ENCODE measurements at places on chromosomes 7 and 10.

- no peak for DNase-seq
These were observed 19.1 kb upstream of the VWDE start for GRCh38 chr7:12422554-12423320.

DNA sequence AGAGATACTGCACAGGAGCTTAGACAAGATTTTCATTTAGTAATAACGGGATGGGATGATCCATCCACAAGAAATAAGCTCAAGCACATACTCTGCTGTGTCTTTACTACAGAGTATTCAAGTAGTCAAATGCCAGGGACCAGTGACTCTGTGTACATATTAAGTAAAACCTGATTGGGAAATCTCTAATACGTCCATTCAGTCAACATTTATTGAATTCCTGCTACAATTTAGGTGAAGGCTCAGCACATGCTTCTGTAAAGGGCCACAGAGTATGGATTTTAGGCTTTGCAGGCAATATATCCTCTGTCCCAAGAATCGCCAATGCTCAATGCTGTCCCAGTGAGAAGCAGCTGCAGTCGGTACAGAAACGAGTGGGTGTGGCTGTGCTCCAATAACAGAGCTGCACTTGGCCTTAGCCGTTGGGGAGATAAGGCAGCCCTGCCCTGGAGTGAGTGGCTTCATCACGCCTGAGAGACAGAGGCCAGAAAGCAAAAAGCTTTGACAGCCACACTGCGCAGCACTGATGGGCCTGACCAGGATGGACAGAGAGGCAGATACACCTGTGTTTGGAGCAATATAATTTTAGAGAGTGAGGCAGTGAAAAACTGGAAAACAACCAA, 186.8 kb downstream of the PARD3 start:
- DNase-seq = no peak

GRCh38 chr7:157401567-157402387, 65.0 kb downstream of the DNAJB6 start:
- no peak for DNase-seq

- DNase-seq = no peak
These were observed 627.7 kb downstream of the TNS3 start for GRCh38 chr7:46954181-46954580.

- no peak for DNase-seq
These were observed 194.4 kb upstream of the PRSS1 start for GRCh38 chr7:142554560-142555532.

GRCh38 chr10:73493781-73494180, 2.0 kb downstream of the PPP3CB start:
- DNase-seq = no peak

DNA sequence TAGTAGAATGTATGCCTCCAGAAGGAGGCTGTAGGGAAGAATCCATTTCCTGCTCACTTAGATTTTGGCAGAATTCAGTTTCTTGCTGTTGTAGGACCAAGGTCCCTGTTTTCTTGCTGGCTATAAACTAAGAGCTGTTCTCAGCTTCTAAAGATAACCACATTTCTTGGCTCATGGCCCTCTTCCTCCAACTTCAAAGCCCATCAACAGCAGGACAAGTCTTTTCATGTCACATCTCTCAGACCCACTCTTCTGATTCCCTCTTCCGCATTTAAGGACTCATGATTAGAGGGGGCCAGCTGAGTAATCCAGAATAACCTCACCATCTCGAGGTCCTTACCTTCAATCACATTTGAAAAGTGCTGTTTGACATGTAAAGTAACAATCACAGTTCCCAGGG, 8.2 kb upstream of the LSM8 start:
- DNase-seq = no peak

GRCh38 chr10:124703372-124703771, 40.8 kb downstream of the FAM53B start:
- no peak for DNase-seq

GRCh38 chr7:45658716-45659495, 84.7 kb downstream of the ADCY1 start:
- DNase-seq = no peak

DNA sequence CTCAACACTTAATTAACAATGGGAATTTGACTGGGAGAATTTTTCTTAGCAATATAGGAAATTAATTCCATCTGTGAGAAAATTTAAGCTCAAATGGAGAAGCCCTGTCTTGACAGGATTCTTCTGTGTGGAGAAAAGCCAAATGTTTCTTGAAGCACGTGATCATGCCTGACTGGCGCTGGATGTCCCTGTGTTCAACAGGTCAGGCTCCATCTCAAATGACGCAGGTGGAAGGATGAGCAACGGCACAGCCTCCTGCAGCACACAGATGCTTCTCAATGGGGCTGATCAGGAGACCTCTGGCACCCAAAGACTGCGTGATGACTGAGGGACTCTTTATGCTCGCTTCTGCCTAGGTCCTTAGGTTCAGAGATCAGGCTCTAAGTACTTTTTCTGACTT, 143.8 kb downstream of the RSU1 start:
- DNase-seq = no peak

DNA sequence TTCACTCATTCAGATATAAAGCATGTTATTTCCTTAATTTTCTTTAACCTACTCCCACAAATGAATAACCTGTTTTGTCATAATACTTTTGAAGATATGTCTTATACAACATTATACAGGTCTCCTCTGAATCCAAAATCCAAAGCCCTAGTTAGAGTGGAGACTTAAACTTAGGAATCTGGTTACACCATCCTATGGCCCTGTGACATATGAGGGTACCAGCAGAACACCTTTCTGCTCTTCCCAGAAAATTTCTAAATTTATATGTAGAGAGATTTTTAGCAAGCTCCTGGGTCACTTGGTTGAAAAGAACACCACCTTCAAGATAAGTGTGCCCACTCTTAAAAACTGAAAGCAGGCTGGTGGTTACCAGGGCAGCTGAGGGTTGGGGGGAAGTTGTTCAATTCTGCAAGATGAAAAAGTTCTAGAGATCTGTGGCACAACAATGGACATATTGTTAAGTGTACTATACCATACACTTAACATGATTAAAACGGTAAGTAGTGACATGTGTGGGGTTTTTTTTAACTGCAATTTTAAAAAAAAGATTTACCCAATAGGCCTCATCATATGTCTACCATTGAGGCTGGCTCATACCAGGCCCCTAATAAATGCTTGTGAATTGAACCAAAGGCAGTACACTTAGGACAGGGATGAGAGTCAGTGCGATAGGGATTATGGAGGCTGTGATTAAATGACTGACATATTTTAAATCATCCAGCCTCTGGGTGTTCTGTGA, 37.6 kb upstream of the KCNIP2 start:
- DNase-seq = no peak

GRCh38 chr7:85602196-85602595, 415.3 kb upstream of the SEMA3D start:
- no peak for DNase-seq

DNA sequence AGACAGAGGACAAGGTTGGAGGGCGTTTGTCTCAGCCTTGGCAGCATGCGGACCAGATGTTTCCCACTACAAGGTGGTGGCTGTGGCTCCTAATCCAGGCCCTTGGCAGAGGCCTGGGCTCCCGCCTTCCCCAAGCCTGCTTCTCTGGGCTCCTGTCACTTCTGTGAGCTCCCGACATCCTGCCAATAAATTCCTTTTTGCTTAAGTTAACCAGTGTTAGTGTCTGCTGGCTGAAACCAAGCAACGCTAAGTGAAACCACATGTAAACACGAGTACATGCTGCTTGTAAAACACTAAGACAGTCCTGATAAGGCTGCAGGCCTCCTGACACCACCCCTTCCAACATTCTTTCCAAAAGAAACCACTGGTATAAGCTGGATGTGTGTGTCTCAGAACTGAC, 263.6 kb upstream of the ZMIZ1 start:
- peak; percentile 74 for DNase-seq

GRCh38 chr7:108102671-108103312, 27.4 kb downstream of the LAMB4 start:
- no peak for DNase-seq

GRCh38 chr10:110420401-110421193, 77.1 kb upstream of the DUSP5 start:
- DNase-seq = no peak

DNA sequence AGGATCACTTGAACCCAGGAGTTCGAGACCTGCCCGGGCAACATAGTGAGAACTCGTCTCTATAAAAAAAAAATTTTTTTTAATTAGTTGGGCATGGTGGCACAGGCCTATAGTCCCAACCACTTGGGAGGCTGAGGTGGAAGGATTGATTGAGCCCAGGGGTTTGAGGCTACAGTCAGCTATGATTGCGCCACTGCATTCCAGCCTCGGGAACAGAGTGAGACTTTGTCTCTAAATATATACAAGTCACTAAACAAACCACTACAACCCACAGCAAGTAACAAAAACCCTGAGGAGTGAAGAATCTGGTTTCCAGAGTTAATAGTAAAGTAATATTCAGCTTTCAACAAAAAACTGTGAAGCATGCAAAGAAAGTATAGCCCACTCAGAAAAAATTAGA, 32.7 kb upstream of the HHEX start:
- no peak for DNase-seq

- no peak for DNase-seq
These were observed 29.9 kb downstream of the GSAP start for GRCh38 chr7:77386165-77386822.

- DNase-seq = no peak
These were observed 674 bp upstream of the OSBPL3 start for GRCh38 chr7:24980534-24981170.

- no peak for DNase-seq
These were observed 16.2 kb upstream of the DLD start for GRCh38 chr7:107874605-107875446.

DNA sequence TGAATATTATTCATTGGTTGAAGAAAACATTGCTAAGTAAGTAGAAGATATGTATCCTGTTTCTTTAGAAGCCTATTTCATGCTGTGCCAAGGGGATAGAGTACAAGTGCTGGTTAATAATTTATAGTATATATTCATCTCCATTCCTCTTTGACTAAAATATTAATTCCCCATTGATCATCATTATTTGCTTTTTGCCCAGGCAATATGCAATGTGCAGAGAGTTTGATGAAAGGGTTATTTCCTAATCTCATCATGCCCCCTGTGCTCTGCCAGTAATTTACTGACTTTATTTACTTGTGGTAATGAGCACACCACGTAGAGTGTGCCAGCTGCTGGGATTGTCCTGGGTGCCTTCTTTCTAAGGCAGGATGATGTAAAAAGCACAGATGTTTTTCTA, 180.9 kb downstream of the REEP3 start:
- DNase-seq = no peak

- DNase-seq = no peak
These were observed 83.4 kb upstream of the BMPER start for GRCh38 chr7:33821970-33822369.

DNA sequence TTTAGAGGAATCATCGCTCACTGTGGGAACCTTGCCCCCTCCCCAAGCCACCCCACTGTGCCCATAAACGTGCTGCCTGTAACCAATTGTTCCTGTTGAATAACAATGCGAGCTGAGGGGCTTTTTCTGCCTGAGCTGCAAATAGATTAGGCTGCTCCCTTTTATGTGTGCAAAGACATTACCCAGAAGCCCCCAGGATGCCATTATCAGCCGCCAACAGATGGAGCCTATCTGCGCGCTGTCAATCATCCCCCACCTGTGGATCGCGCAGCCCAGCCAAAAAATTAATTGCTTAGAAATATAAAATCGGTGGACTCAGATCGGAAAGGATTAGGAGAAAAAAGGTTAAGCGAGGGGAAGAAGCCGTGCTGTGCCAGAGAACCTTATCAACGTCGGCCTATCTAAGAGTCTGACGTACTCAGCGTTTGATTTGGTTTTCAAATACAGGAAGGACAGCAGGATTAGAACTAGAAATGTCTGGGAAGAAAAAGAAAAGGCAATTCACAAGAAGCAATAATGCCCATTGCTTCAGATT, 167.3 kb upstream of the MYO3A start:
- DNase-seq = no peak

DNA sequence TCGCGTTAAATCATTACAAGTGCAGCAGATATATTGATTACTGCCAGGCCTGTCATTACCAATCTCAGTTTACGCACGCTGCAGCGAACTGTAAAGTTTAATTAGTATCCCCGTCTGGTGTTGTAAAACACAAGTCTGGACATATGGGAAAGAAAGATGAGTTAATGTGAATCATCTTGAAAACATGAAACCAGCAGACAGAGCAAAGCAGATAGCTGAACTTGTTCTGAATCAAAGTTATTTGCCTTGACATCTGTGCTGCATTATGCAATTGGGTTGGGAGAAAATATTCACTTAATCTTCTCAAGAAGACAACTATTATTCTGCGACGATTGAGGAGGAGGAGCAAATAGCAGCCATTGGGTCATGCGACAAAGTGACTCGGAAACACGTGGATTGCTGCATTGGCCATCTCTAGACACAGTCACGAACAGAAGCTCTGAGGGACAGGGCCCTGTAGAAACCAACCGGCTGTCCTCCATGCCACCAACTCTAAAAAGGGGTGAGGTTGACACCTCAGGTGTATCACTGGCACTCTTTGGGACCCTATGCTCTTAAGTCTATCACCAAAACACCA, 156.3 kb upstream of the C7orf33 start:
- no peak for DNase-seq

GRCh38 chr10:107092321-107092720, 72.2 kb downstream of the SORCS1 start:
- DNase-seq = no peak

DNA sequence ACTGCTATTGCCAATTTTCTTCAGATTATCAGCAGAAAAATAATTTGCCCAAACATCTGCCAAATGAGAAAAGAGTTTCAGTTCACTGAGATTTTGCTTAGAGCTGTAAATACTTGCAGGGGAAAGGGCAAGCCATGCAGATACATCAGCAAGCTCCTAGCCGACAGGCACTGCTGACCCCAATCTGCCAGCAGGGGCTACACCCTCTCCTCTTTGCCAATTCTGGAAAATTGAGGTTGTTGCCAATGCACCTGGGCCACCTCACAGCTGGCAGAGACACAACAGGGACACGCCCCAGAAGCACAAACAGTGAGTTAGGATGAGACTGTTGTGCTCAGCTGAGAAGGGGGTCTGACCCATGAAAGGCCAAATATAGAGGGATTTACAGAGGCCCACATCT, 129.5 kb upstream of the MYO3A start:
- DNase-seq = no peak

- no peak for DNase-seq
These were observed 50.9 kb downstream of the PDZD8 start for GRCh38 chr10:117324367-117324766.
